ENCODE measurements at places on chromosomes 16 and 17.
A peak's percentile ranks its signal among the peaks of the same experiment; 100 is the strongest.

GRCh38 chr17:9533441-9533840 is 42.2 kb downstream of the STX8 start:
- DNase-seq = no peak

- no peak for DNase-seq
Observed at GRCh38 chr17:323181-323580, 29.4 kb downstream of the RPH3AL start.

DNA sequence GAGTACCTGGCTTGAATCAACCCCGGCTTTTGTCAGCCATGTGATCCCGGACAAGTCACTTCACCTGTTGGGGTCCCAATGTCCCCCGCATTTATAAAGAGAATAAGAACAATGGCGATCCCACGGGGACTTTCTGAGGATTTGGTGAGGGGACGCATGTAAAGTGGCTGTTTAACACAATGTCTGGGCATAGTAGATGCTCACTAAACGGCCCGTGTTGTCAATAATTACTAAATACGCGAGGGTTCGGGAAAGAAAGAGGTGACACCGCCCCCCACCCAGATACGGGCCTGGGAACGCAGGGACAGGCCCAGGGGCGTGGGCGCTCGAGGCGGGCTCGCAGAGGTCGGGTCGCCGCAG is 1.8 kb downstream of the SYNGR3 start:
- no peak for DNase-seq

GRCh38 chr16:82995924-82996441 is 369.2 kb downstream of the CDH13 start:
- no peak for DNase-seq

- no peak for DNase-seq
Observed at GRCh38 chr17:74008196-74008595, 195.3 kb upstream of the RPL38 start.

- DNase-seq = no peak
Observed at GRCh38 chr17:44197980-44198720, 1.5 kb downstream of the ATXN7L3 start.

DNA sequence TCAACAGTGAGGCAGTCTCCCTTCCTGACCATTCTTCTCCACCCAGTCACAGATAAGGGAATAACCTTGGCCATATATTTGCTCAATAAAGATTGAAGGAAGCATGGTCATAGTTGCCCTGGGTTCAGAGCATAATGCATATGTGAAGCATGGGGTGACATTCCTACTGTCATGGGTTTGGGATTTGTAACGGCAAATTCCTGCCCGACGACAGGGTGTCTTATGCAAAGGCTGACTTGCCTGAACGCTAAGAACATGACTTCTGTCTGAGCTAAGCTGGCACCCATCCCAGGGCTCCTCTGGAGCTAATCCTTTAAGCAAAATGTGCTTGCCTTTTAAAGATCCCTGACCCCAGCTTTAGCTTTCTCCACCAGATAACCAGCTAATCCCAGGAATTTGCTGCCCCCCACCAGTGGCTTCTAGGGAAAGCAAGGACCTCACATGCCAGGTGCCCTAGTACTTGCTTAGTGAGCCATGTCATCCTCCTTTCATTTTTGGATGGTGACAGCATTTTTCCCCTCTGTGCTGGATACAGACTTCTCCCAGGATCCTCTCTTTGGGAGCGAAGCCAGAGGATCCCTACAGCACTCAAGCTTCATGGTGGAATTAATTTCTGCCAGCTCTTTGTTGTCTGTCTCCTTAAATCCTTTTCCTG is 11.7 kb downstream of the SLC7A6OS start:
- no peak for DNase-seq

- peak; percentile 55 for DNase-seq
Observed at GRCh38 chr16:676913-677312, 1.4 kb downstream of the RHBDL1 start.

GRCh38 chr17:35879773-35880654 is at the start of gene CCL5:
Gene CCL5, minus strand, starts transcription at chr17:35880360.
- no peak for DNase-seq

GRCh38 chr16:4314532-4315185 is 1.2 kb upstream of the GLIS2 start:
- DNase-seq = no peak

DNA sequence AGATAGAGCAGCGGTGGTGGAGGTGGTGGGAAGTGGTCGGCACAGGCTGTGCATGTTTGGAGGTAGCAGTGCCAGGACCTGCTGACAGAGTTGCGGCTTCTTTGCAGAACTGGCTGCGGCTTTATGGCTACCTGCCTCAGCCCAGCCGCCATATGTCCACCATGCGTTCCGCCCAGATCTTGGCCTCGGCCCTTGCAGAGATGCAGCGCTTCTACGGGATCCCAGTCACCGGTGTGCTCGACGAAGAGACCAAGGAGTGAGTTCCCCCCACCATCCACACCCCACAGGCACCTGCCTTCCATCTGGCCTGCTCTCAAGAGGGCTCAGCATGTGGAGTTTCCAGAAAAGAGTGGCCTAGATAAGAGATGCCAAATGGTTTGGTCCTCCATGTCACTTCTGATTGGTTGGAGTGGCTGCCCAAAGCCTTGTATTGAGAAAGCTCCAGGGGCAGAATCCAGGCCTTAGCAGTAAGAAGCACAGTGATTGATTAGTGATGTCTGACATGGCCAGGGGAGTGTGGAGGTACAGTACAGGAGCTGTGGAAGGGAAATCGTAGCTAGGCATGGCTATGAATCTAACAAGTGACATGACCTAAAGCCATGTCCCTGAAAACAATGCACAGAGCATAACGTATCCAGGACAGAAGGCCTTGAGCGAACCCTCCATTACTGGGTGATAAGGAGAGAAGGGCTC is 12.0 kb downstream of the MMP15 start:
- no peak for DNase-seq

GRCh38 chr17:66302761-66303626 is 581 bp downstream of the PRKCA start:
- DNase-seq = no peak

DNA sequence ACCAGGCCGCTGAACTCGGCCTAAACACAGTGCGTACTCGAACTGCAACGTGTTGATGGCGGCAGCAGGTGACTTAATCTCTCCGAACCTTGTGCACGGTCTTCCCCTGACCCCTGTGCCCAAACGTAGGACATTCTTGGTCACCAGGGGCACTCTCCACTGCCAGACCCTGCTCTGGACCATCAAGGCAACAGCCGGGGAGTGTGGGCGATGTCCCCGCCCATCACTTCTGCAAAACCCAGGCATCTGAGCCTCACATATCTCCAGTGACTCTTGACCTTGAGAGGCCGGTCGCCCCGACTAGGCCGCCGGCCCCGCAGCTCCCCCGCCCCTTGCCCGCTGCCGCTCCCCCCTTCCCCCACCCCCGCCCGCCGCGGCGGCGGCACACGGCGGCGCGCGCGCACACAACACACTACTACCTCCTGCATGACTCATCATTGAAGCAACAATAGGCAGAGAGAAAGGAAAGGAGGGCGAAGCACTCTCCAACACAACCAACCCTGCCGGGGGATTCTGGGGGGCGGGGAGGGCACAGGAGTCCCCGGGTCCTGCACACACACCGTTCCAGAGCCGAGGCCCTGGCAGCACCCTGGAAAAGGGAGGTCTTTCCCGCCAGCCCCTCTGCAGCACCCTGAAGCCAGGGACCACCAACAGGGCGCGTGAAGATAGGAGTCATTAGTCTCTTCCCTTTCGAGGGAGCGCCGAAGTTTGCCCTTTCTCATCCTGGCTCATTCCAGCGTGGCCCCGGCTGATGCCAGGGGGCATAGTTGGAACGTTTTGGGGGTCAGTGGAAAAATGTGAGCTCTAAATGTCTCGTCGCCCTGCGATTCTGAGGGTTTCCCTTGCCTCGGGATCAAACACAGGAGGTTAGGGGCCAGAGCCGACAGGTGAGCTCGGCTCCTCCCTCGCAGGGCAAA is 1.9 kb downstream of the MNT start:
- no peak for DNase-seq

DNA sequence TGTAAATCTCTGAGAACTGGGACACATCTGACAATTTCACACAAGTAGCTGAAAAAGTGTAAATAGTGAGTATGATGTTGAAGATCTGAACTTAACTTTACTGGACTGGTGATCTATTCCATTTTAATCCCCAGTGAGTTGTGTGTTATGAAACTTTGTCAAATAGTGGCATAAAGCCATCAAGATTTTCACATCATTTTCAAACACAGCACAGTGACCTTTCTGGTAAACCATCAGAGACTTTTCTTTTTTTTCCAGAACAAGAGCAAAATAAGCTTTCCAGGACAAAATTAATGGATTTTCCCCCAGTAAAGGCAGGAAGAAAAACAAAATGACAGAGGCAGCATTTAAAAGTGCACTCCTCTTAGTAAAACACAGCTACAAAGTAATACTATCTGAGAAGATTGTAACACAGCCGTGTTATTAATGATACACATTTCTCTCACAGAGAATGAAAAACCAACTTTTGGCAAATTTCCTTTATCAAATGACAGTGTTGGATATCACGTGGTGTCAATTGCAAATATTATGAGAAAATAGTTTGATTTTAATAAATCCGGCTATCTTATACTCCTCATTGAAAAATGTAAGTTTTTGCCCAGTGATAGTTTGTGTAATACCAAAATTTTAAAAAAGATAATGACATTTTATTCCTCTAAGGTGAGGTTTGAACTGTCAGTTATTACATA is 16.8 kb upstream of the COL1A1 start:
- no peak for DNase-seq

- no peak for DNase-seq
Observed at GRCh38 chr16:57100445-57100844, 8.1 kb downstream of the CPNE2 start.

Data from NCI-H1417 treated with DMSO at 0.1 percent for 48 hours (cell line).